Activated effector memory CD4-positive, alpha-beta T cell treated with Interleukin-2 at 50 U/mL for 16 hours (primary cell): ENCODE measurements at places on chromosomes 4 and X.

GRCh38 chr4:184805462-184806228, 20.1 kb downstream of the ACSL1 start:
- no peak for DNase-seq

- no peak for DNase-seq
Measured at GRCh38 chrX:148784856-148785255, 284.4 kb downstream of the AFF2 start.

- no peak for DNase-seq
Measured at GRCh38 chr4:172698256-172698655, 470.4 kb upstream of the GALNT7 start.

DNA sequence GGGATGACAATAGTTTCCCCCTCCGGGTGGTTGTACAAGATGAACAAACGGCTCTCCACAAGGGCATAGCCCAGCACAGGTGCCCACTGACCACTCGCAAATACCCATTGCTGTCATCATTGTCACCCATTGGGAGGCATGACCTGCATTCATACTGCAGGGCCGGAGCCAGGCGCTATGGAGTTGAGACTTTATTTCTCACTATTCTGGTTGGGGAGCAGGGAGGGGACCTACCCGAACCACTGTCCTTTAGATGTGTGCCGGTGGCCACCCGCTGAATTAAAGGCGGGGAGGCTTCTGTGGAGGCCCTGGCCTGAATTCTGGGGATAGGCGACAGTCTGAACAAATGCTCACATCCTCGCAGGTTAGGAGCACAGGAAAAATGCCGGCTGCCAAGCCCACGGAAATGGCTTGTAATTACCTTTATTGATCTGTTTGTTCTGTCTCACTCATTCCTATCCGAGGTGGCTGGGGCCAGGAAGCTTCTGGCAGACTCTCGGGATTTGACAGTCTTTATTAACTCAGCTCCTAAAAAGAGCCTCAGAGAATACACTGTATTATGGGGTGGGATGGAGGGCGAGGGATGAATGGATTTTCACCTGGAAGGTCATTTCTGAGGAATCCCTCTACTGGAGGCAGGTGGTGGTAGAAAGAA, 125.1 kb upstream of the PSAPL1 start:
- no peak for DNase-seq

DNA sequence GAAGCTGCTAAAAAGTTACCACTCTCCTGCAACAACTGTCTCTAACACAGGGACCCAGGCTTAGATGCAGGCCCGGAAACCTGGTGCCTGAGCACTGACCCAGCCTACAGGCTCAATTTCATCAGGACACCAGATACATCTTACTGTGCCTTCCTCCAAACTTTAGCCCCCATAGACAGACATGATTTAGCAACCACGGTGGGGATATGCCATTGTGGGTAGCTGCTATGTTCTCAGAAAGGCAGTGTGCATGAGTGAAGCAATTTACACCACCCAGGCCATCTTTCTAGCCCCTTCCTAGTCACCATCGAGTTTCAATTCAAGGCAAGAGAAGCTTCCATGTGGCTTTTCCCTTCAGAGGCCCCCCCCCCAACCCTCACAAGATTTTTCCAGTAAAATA, 2.7 kb downstream of the HS3ST1 start:
- no peak for DNase-seq

- DNase-seq: no peak
Measured at GRCh38 chr4:166675411-166675810, 558.9 kb downstream of the SPOCK3 start.

- DNase-seq: no peak
Measured at GRCh38 chrX:40887476-40887875, 152.1 kb upstream of the MED14 start.

- no peak for DNase-seq
Measured at GRCh38 chr4:97670703-97671269, 472.5 kb downstream of the STPG2 start.

- no peak for DNase-seq
Measured at GRCh38 chr4:155973639-155974475, 20.2 kb upstream of the CTSO start.

GRCh38 chr4:47525154-47525819, 40.2 kb downstream of the ATP10D start:
- no peak for DNase-seq

- DNase-seq: no peak
Measured at GRCh38 chr4:128527351-128527750, 239.7 kb upstream of the PGRMC2 start.

DNA sequence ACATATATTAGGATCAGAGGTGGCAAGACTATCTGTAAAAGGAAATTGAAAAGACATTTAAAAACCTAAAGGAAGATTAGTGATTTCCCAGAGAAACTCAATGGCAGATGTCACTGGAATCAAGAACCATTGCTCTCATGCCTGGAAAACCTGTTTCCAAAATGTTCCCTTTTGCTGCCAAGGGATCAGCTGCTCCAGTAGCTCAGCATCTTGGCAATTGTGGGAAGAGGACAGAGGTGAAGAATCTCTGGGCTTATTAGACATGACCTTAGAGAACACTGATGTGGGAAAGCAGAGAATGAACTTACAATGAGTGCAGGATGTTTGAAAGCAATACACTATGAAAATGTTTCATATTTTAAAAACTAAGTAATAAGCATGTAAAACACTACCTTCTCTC, 98.3 kb downstream of the SHROOM3 start:
- no peak for DNase-seq

- DNase-seq: no peak
Measured at GRCh38 chr4:172650758-172651530, 517.7 kb upstream of the GALNT7 start.

- DNase-seq: no peak
Measured at GRCh38 chrX:148914783-148915182, 414.4 kb downstream of the AFF2 start.

DNA sequence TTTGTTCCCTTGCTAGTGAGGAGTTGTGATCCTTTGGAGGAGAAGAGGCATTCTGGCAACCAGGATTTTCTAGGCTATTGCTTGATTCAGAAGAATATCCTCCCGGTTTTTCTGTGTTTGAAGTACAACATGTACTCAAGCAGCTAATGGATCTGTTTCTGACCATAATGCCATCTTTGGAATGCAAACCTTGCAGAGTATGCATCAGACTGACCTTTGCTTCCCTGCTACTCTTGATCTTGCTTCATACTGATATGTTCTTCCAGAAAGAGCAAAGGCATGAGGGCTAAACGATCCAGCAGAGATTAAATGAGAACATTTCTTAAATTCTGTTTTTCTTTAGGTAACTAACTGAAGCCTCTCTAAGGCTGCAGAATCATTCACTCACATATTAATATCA, 265.4 kb upstream of the SLC7A11 start:
- no peak for DNase-seq

DNA sequence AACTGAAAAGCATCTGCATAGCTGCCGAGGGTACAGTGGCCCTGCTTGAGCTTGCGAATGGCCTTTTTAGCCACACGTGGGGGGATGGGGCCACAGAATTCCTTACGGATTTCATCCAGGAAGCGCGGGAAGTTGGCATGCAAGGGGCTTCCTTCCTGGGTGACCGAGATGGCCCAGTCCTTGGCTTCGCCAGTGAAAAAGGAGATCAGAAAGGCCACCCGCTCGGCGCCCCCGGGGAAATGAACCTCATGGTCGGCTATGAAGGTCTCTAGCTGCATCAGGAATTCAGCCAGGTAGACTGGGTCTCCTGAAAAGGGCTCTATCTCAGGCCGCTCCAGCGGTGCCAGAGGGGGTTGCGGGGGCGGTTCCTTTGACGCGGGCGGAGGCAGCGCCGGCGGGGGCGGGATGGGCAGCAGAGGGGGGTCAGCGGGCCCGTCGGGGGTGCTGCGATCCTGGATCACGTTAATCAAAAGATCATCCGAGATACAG, 909 bp downstream of the RTL5 start:
- DNase-seq: no peak

GRCh38 chrX:3550160-3550751, 163.2 kb downstream of the PRKX start:
- no peak for DNase-seq

- DNase-seq: no peak
Measured at GRCh38 chrX:147476008-147476407, 435.7 kb upstream of the FMR1 start.

DNA sequence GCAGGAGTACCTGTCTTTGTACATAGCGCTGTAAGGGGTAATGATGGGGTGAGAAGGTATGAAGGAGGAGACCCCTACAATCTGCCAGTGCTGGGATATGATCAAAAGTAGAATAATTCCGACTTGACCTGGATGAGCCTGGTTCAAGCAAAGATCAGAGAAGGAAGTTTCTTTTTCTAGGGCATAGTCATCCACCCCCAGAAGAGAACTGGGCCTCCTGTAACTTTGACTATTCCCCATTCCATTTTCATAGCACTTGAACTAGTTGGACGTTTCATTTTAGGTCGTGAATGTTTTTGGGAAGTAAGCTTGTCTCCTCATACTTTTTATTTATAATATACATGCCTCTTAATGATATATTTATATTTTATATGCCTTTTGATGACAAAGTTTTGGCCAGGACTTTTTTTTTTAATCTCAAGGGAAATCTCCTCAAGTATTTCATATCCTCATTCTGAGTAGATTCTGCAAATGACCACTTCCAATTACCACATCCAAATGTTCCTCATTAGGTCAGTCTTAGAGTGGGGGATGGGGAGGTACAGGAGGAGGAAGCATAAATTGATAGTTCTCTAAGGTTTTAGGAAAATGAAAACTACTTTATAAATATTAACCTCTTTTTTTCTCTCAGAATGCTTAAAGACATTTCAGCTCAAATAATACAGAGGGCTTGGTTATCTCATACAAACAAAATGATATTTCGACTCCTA, 3.5 kb downstream of the CXorf58 start:
- DNase-seq: no peak

- DNase-seq: no peak
Measured at GRCh38 chr4:41454423-41454822, 83.5 kb upstream of the LIMCH1 start.

GRCh38 chr4:119100655-119101054, 35.0 kb upstream of the MYOZ2 start:
- DNase-seq: no peak

DNA sequence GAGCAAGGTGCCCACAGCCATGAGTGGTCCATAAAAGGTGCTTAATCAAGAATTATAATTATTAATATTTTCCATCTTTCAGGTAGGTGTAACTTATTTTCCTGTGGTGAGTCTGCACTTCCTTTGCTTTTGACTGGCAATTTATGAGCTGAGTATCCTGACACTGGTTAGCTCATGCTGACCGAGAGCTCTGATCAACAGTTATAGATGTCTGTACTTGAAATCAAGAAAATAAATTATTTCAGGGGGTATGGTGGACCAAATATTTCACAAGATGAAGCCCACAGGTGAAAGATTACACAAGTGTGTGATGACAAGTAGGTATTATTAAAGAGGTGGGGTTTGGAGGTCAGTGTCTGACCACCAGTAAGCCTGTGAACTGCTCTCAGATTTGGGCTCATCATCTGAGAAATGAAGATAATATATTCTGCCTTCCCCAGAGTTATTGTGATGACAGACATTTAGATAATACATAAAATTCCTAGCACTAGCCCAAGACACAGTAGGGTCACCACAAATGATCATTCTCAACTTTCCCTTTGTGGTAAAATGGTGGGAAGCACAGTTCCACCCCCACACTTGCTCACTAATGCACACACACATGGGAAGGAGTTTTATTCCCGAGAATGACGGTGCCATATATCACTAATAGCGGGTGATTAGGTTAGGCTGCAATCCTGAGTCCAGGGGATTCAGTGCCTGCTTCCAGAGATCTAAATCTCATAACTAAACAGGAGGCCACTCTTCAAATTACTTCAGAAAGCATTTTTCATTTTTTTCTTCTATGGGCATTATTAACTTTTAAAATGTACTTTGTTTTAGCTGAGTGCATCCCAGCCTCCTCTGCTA, 34.0 kb upstream of the PACRGL start:
- no peak for DNase-seq

DNA sequence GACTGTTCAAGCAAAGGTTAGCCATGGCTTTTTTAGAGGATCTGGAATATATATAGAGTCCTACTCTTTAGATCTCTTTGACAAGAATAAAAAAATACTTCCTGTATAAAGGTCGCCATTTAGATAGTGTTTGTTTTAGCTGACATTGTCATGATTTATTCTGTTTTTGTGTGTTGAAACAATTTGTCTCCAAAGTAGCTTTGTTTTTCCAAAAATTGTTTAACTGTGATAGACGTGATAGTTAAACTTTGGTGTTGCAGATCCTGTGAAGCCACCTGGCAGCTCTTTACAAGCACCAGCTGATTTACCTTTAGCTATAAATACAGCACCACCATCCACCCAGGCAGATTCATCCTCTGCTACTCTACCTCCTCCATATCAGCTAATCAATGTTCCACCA, 80.3 kb upstream of the SMARCA5 start:
- no peak for DNase-seq

DNA sequence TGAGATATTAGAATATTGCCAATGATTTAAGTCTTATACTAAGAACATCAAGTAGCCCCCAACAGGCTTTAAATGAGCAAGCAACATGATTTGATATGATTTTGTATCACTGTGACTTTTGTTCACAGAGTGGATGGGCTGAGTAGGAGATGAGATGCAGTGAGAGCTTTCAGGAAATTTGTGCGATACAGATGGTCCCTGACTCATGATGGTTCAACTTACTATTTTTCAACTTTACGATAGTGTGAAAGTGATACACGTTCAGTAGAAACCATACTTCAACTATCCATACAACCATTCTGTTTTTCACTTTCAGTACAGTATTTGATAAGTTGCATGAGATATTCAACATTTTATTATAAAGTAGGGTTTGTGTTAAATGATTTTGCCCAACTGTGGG, 78.7 kb upstream of the NWD2 start:
- DNase-seq: no peak

DNA sequence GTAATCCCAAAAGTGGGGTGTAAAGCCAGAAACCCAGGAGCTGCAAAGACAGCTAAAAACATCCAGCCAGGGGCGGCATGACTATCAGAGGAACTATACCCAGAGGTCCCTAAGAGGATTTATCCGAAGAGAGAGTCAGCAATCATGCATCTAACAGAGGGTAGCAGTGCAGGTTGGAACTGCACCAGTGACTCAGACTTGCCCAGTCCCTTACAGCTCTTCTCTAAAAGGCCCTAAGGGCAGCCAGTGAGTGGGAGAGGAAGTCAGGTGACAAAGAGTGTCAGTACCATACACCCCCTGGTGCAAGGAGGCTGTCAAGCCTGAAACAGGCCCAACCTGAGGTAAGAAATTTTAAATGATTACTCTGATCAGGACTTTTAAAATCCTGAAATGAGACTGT, 88.1 kb downstream of the CAMK2D start:
- DNase-seq: no peak

DNA sequence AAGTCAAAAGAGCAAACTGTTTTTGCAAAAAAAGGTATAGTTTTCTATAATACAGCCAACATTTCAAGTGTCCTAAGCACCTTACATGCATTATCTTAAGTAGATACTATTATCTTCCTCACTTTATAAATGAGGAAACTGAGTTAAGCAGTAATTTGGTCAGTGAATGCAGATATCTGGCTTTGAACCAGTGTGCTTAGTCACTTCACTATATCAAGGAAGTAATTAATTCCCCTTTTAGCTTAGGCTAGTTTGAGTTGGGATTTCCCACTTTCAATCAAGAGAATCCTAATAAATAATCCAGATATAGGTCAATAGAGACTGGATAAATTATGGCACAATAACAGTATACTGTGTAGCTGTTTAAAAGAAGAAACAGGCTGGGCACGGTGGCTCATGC, 14.8 kb downstream of the SPINK2 start:
- no peak for DNase-seq
